ENCODE measurements at places on chromosomes 3 and 15.

- no peak for DNase-seq
Observed at GRCh38 chr15:73691396-73691795, 7.2 kb downstream of the CD276 start.

GRCh38 chr15:70050970-70051369, 46.7 kb downstream of the TLE3 start:
- no peak for DNase-seq

- no peak for DNase-seq
Observed at GRCh38 chr3:130895690-130896488, 2.0 kb downstream of the ATP2C1 start.

- DNase-seq, result no peak
Observed at GRCh38 chr3:58531956-58532355, 5.0 kb downstream of the ACOX2 start.

GRCh38 chr15:99963976-99964375, 230.7 kb upstream of the LYSMD4 start:
- peak; percentile 0 for DNase-seq

- DNase-seq, result no peak
Observed at GRCh38 chr3:129231331-129232119, 17.9 kb upstream of the COPG1 start.

- no peak for DNase-seq
Observed at GRCh38 chr3:21013566-21013965, 737.4 kb downstream of the ZNF385D start.

DNA sequence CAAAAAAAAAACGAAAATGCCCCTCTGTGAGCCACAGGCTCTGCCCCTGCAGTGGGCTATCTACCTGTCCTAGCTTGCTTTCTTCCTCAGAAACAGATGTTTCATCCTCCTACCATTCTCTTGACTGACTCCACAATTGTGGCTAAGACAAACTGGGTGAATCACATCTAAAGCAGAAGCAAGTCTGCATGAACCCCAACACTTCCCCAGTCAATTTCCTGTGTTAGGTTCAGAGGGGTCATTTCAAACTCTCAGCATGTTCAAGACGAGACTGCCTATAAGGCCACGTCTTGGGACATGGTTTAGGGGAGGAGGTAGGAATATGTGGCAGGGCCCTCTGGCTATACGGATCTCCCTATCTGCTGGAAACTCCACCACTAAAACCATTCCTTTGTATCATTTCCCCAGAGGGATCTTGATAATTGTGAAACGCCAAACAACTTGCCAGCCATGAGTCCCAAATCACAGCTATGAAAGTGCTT, 28.6 kb upstream of the ANKDD1A start:
- no peak for DNase-seq

DNA sequence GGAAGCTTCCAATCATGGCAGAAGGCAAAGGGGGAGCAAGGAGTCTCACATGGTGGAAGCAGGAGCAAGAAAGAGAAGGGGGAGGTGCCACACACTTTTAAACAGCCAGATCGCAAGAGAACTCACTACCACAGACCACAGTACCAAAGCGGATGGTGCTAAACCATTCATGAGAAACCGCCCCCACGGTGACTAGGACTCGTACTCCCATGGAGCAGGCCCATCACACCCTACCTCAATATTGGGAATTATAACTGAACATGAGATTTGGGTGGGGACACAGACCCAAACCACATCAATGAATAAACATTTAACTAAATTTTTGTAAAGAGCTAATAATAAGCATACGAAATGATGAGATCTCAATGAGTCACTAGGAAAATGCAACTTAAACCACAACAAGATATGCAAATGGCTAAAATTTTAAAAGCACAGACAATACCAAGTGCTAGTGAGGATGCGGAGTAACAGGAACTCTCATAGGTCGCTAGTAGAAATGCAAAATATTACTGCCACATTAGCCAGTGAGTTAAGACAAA, 10.0 kb downstream of the MRPS25 start:
- no peak for DNase-seq

GRCh38 chr3:23547905-23548650, 257.7 kb upstream of the UBE2E1 start:
- DNase-seq, result no peak

- no peak for DNase-seq
Observed at GRCh38 chr3:148162132-148162531, 535.6 kb upstream of the AGTR1 start.

DNA sequence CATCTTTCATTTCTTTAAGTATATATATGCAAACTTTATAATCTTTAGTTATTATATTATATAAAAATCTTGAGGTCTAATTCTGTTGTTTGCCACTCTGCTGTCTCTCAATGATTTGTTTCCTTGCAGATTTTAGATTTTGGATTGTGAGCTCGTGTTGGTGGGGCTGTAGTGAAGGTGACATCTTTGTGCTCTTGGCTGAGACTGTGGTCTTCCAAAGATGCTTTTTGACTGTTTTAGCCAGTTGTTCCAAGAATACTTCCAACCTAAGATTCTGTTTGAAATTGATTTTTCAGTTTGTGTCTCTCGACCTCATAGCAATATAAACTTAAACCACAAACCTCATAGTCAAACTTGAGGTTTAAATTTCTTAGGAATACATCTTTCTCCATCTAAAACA, 326.5 kb downstream of the SLC9A9 start:
- no peak for DNase-seq

GRCh38 chr3:137796993-137797392, 32.9 kb downstream of the SOX14 start:
- DNase-seq, result no peak

DNA sequence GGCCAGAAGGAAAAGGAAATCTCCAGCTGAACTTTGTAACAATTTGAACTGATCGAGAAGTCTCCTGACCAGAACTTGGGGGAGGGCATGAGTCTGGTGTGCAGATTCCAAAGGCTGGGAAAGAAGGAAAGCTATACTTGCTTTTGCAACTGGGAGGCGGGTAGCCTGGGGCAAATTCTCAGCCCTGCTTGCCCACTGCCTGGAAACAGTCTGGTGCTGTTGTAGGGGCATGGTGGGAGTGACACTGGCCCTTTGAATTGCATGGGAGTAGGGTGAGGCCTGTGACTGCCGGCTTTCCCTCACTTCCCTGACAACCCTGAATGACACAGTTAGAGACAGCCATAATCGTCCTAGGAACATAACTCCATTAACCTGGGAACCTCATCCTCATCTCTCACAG, 114.0 kb upstream of the POU1F1 start:
- no peak for DNase-seq

Data from SK-N-SH (cell line).